8988T (cell line): ENCODE measurements at places on chromosomes 1 and 21.

- DNase-seq: no peak
Observed at GRCh38 chr1:183226963-183227362, 40.9 kb downstream of the LAMC2 start.

- DNase-seq: no peak
Observed at GRCh38 chr1:48560116-48560515, 88.1 kb upstream of the SPATA6 start.

DNA sequence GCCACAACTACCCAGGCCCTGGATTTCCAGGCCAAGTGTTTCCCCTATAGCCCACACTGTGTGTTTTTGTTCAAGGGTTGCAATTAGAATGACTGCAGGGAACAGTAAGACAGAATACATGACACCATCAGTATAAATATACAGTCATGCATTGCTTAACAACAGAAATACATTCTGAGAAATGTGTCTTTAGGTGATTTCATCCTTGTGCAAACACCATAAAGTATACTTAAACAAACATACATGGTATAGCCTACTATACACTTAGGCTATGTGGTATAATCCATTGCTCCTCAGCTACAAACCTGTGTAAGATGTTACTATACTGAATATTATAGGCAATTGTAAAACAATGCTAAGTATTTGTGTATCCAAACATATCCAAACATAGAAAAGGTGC is 7.5 kb upstream of the SLC44A5 start:
- no peak for DNase-seq

DNA sequence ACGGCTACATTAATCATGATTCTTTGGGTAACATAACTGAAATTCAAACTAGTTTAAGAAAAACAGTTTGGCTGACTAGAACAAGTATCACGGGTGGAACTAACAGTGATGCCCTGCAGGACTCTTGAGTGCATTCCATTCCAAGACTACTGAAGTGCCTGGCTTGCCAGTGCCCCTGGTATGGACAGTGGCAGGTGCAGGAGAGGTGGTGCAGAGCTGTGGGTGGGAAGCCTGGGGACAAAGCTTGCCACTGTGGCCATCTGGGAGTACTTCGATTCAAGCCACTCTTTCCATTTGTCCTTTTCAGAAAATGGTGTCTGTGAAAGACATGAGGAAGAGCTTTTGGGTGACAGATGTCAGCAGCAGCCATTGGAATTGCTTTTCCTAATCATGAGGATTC is 166.5 kb downstream of the RRAGC start:
- DNase-seq: no peak

GRCh38 chr1:90879281-90879680 is 142.6 kb downstream of the ZNF644 start:
- no peak for DNase-seq

DNA sequence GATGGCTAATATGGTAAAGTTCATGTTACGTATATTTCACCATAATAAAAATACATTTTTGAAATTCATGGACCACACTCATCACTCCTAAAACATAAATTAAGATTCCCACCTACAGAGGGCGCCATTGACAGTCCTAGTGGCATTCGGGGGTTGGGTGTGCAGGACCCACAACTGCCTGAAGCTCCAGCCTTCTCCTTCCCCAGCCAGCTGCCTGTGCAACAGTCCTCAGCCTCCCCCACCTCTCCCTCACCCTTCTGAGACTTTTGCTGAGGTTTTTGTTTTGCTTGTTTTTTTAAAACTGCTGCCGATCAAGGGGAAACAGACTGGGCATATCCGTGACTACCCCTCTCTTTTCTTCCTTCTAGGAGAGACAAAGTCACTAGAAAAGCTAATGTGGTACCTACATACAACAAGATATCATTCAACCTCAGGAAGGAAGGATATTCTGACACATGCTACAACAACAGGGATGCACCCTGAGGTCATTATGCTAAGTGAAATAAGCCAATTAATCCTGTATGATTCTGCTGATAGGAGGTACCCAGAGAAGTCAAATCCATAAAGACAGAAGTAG is 9.2 kb upstream of the EVA1C start:
- peak; percentile 35 for DNase-seq

GRCh38 chr1:66206563-66207144 is 327.3 kb upstream of the SGIP1 start:
- no peak for DNase-seq

DNA sequence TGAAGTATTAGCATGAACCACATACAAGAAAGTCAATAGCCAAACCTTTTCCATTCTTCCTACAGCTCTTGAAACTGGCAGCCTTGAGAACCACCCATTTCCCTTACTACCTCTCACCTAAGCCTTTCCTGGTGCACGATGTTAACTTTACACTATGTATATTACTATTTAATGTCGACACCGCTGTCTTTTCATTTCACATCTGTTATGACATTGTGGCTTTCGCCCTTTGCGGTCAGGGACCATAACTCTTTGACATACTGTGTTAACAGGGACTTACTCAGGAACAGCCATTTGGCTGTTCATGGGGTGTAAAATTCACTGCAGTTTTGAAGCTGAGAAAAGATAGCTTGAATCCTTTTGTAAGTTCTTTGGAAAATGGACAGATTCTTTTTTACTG is 21.1 kb upstream of the GPR88 start:
- DNase-seq: no peak

- no peak for DNase-seq
Observed at GRCh38 chr1:65526049-65526556, 105.6 kb downstream of the LEPR start.

GRCh38 chr1:233631810-233632405 is 18.0 kb downstream of the KCNK1 start:
- no peak for DNase-seq

DNA sequence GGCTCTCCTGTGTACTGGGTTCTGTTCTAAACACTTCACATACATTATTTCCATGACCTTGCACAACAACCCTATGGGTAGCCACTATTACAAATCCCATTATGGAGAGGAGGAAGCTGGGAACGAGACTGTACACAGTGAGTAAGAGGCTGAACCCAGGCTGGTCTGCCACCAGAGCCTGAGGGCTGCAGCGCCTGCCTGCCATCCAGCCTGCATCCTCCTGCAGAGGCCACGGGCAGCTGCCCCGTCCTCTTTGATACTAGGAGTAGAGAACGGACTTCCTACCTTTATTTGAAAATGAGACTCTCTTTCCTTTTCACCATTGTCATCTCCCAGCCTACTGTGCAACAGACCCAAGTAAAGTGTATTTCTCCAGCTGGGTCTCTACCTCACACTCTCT is 370.0 kb downstream of the HHAT start:
- no peak for DNase-seq

DNA sequence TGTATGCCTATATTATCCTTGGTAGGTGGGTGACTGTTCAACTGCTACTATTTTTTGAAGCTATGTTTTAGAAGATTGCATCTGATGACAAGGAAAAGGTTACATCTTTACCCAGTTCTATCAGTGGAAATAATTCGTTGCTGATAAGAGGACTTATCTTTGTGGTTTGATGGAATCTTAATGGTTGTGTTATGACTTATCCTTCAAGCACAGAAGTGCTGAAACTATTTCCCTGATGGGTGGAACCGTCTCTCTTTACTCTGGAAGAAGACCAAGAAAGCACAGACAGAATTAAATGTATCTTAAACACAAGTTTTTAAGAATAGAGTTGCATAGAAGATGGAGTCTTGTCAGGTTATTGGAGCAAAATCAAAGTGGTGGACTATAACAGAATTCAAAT is 437.7 kb upstream of the KAZN start:
- DNase-seq: no peak

DNA sequence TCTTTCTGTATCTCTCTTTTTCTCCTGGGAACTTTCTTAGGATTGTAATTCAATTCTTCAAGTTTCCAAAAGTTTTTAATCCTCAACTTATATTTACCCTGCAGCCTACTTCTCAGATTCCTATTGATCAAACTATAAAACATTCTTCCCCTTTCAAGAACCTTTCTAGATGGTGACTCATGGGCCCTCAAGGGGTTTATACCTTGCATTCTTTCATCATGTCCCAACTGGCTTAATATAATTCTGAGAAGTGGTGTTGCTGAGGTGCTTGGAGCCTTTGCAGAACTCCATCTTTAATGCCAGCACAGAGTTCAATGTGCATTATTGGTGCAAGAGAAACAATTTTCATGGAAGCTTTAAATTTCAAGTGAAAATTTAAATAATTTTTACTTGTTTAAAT is 273.4 kb downstream of the VAV3 start:
- DNase-seq: no peak

DNA sequence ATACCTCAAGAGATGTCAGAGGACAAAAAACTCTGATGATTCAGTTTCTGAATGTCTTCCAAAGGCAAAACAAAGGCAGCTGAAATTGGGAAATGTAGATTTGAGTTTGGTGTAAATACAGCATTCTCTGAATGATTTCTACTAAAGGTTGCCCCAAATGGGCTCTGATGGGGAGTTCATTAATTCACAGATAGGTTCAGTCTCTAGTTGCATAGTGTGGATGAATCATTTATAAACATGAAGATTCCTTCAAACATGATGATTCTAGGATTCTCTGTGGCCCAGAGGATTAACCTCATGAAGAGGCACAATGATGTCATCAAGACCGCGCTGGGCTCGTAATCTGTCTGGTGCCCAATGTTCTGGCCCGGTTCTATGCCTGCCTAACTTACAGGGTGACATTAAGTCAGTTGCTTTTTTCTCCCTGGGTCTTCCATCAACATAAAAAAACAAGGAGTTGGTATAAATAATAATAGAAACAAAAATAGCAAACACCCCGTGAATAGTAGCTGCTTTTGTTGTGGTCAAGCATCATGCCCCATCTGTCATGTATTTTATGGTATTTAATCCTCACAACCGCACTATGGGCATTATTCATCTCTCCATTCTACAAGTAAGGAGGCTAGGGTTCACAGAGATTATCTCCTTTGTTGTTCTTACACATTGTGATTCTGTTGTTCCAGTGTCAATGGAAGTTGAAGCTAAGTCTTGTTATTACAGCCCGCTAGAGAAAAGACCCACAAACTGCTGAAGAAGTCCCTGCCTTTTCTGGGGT is 509.6 kb upstream of the USP24 start:
- DNase-seq: no peak

DNA sequence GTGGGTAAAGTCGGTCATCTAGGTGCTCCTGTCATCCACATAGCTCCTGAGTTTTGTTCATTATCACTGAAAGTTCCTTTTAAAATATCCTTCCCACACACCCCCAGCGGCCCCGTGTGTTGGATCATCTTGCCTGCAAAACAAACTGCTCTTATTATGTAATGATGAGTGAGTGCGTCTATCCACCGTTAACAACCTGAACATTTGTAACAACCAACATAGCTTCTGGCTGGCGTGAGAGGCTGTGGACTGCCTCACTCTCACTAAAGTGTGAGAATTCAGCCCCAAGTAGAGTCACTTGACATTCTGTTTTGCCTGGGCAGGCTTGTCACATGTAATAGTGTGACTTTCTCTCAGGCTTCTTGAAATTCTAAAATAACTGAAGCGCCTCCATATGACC is 14.5 kb upstream of the KCNA2 start:
- DNase-seq: no peak

DNA sequence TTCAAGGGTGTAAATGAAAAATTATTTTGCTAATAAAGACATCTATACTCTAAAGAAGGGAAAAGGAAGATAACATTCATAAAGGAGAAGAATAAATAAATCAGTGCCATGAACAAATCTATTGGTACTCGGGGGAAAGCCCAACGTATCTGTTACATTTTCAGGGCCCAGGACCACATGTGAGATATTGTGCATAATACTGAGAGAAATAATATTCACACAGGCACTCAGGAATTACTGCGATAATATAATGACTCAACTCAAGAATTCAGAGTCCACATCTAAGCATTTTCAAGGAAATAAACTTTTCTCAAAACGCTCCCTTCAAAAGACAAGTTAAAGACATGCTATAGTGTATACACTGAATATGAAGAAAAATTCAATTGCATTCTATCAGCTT is 108.8 kb downstream of the SMYD2 start:
- no peak for DNase-seq
